ENCODE measurements at places on chromosomes 2 and 18.

DNA sequence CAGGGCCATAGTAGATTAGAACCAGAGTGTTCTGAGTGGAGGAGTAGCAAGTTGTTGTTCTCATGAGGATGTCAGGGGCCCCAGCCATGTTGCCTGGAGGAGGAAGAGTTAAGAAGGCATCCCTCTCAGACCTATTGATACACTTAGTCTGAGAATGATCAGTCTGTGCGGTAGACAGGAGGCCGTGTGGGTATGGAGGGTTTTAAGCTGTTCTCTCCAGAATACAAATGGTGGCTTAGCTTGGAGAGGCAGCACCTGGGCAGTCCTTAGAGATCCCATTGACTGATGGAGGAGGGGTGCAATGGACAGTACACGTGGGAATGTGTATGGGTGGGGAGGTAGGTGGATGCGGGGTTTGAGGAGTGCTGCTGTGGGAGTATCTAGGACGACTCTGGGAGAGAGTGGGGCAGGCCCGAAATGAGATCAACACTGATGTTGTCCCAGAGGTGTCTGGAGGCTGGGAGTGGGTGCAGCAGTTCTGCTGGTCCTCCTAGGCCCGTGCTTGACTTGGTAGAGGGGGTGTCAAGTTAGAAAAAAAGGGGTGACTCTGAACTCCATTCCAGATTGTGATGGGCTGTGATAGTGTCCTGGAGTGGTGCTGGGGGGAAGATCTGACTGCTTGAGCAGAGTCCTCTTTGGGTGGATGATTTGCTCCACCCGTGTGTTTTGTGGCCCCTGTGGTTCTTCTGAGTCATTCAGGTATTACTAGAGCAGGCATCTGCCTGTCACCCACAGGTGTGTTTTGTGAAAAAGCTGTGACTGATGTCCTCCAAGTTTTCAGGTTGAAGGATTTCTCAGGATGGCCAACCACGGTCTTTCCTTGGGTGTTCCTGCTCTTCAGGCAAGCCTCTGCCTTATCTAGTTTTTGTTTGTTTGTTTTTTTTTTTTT lies 44.7 kb downstream of the C2orf42 start:
- no peak for DNase-seq

GRCh38 chr2:36455788-36456187 lies 100.2 kb downstream of the CRIM1 start:
- DNase-seq = peak; percentile 69

DNA sequence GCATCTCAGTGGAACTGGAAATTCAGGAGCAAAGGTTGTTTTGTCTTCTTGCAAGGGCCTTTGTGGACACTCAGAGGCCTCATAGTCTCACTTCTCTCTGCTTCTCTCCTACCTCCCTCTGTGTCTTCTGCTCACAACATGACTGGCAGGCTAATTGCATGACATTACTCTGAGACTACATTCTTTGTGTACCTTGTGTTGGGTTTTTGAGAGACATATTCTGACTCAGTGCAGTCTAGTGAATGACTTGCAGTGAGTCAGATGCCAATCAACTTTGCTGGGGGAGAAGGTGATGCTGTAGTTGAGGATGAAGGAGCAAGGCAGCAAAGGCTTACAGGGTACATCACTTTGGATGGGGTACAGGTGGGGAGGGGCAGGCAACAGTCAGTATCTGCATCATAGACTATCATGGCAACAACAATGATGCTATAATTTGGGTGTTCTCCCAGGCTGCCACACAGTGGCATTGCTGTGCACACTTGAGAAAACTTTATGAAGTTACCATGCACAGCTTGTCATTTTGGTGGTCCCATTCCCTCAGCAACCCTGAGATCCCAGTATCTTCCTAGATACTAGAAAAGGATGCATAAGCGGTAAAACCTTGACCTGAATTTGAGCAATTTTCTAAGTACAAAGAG lies 69.3 kb upstream of the SLC16A14 start:
- DNase-seq = peak; percentile 23

DNA sequence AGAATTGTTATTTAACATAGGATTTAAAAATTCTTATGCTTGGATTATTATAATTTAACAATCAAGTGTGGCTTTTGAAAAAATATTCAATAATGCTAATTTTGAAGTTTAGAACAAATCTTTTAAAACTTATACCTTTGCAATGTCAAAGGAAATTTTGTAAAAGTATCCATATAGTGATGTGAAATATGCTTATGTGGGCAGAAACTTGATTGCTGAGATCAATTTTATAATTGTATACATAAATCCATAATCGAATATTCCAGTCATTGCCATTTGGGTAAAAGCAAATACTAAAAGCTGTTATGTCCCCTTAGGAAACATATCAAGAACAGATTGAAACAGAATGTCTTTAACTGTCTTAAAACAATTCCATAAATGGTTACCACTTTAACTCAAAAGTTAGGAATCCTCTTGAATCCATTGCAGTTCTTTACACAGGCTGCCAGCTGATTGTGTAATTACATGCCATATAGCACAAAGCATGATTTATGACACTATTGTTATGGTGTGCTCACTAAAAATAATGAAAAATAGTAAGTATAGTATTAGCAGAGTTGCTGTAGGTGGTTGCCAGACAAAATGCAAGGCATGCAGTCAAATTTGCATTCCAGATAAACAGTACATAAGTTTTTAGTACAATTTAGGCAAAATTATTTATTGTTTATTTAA lies 24.2 kb downstream of the PLCL1 start:
- DNase-seq = no peak

GRCh38 chr18:62588217-62588616 lies 65.4 kb downstream of the ZCCHC2 start:
- DNase-seq = no peak

Data from EL (cell line).